Trophoblast cell (in vitro differentiated cells and primary cell): ENCODE measurements at places on chromosomes 7 and 10.

DNA sequence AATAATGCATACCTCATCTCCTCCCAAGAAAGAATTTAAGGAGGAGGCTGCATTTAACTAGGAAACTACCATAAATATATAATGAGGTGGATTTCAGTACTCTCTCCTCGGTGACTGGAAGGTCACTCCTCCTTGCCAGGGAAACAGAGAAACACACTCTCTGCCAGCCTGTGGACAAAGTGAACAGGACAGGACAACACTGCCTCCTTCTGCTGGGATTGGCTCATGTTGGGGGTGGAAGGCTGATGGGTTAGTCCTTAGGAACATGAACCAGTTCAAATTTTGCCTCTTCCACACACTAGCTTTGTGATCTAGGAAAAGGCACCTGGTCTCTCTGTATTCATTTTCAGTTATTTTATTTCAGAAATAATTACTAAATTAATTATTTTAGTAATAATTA, 50.6 kb upstream of the STEAP4 start:
- DNase-seq = peak; percentile 54

DNA sequence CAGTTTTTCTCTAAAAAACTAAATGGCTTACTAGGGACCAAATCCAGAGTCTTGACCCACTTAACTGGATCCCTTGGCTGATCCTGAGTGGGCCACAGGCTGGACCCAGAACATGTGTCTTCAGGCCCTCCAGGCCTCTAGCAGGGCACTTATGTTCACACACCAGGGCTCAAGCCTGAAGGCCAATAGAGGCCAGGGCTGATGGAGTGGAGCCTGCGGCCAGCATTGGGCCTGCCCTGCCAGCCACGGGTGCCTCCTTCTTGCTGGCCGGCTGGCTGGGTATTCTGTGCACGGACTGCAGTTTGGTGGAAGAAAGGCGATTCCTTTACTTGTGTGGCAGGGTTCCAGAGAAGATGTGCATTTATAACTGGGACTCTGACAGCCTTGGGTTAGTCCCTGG, 103.0 kb upstream of the ZNF32 start:
- DNase-seq = no peak

DNA sequence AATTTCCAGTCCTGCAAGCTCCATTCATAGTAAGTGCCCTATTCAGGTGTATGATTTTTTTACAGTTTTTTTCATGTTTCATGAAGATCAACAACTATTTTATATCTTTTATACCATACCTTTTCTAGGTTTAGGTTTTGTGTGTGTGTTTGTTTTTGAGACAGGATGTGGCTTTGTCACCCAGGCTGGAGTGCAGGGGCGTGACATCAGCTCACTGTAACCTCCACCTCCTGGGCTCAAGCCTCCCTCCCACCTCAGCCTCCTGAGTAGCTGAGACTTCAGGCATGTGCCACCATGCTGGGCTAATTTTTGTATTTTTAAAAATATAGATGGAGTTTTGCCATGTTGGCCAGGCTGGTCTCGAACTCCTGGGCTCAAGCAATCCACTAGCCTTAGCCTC, 35.0 kb downstream of the ARMH3 start:
- DNase-seq = no peak

DNA sequence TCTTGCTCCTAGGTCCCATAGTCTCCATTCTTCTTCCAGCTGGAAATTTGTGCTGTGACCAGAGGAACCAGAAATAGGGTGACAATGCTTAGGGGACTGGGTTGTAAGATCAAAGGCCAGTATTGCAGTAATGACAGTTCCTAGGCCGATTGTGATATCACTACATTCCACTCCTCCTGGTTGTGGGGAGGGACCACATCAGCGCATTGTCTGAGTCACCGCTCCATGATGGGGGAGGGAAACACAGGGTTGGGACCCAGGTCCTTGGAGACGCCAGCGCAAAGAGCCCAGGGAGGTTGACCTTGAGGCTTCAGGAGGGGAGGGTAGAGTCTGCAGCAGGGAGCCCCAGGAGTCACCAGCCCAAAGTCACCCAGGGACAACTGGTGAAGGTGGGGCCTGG, 20.8 kb upstream of the GGCT start:
- DNase-seq = no peak

- DNase-seq = no peak
Observed at GRCh38 chr7:150799156-150799555, 1.0 kb downstream of the TMEM176B start.

DNA sequence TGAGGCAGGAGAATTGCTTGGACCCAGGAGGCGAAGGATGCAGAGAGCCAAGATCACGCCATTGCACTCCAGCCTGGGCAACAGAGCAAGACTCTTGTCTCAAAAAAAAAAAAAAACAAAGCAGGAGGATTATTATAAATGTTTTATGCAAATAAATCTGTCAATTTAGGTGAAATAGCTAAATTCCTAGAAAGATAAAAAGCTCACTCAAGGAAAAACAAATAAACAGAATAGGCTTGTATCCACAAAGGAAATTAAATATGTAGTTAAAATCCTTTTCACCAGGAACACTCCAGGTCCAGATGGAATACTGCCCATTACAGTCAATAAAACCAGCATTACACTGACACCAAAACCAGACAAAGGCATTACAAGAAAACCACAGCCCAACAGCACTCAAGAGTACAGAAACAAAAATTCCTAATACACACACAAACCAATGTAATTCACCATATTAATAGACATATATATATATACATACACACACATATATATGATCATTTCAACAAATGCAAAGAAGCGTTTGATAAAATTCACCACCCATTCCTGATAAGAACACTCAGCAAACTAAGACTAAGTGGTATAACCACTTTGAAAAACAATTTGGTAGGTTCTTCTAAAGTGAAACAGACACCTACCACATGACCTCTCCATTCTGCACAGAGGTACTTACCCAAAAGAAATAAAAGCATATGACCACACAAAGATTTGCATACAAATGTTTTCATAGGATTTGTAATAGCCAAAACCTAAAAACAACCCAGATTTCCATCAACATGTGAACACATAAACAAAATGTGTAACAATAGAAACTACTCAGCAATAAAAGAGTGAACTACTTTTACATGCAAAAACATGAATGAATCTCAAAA, 38.8 kb downstream of the ABI1 start:
- no peak for DNase-seq

DNA sequence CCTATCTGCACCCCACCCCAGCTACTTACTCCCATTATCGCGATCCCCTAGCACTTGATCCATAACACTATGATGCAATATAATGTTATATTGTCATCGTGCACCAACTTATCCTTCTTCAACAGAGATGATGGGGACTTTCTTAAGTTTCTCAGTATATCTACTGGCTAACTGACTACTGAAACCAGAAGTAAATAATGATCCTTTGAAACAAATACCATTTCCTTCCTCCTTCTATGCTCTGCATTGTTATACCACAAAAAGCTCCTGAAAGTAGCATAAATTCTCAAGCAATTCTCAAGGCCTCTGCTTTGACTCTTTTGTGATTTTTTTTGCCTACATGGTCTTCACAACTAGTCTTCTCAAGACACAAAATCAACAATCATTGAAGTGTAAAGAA, 68.9 kb downstream of the HTR7 start:
- no peak for DNase-seq

GRCh38 chr7:883055-884021, 7.0 kb downstream of the GET4 start:
- DNase-seq = no peak

DNA sequence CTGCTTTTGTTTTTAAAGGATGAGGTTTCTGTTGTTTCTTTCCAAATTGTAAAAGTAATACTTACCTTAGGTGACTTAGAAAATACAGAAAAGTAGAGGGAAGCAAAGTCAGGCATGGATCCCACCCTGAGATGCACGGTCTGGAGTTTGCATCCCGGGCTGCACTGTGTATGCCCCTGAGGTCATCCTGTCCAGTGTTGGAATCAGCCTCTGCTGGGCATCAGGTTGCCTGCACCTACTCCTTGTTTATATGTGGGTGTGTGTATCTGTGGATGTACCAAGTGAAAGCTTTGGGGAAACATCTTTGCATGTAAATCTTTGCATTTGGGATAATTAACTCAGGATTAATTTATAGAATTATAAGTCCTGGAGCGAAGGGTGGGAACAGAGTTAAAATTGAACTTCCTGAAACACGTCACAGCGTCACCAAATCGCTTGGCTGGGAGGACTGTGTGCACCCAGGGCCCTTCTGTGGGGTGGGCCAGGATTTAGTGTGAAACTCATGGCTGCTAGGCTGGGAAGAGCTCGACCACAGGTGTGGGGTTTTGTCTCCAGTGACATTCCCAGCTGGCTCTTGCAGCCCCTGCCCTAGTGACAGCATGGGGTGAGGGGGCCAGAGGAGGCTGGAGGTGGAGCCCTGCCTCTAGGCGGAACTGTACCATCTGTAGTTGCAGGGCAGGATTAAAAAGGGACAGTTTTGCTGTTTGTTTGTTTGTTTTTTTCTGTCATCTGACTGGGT, 27.9 kb downstream of the GTF2IRD1 start:
- no peak for DNase-seq

DNA sequence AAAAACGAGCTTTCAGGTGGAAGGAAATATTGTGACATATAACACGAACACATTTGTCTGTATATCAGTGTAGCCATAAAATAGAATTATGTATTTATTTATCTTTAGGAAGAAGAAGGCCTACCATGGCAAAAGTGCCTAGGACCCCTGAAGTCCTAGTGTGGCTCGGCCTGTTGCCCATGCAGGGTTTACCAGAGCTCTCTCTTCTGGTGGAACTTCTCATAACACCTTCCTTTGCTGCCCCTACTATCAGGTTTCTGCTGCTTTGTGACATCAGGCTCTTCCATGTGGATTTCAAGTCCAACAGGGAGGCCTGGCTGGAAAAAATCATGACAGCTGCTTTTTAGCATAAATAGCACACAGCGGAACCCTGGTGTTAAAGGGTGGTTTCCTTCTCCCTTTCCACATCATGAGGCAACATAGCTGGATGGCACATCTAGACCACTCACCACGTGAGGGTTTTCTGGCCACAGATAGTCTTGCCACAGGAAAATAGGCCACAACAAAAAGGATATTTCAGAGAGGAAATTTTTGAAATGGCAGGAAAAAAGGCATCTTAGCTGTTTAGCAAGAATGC, 44.8 kb upstream of the ADO start:
- peak; percentile 35 for DNase-seq
